ENCODE measurements at places on chromosomes 13 and 19.

DNA sequence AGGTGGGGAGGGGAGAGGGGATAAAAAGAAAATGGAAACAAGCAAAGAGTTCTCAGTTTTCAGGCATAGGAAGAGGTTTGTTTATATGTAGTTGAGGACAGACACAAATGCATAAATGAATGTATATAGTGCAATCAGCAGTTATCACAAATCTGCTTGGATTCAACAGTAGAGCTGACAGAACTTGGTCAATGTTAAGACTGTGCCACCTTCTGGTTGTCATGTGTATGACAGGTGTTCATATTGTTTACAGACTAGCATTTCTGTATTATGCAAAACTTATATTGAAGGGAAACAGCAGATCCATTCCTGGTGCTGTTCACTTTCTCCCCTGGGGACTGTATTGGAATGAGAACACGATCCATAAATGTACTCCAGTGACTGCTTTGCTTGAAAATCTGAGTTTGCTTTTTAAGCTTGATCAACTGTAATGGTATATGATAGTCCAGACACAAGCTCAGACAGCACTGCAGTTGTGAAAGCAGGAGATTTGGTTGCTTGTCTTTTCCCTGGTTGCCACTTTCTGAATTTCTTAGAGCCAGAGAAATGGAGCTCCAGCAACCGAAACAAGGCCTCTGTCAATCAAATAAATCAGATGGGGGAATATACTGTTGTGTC lies 319.5 kb upstream of the OBI1 start:
- peak; percentile 53 for DNase-seq

DNA sequence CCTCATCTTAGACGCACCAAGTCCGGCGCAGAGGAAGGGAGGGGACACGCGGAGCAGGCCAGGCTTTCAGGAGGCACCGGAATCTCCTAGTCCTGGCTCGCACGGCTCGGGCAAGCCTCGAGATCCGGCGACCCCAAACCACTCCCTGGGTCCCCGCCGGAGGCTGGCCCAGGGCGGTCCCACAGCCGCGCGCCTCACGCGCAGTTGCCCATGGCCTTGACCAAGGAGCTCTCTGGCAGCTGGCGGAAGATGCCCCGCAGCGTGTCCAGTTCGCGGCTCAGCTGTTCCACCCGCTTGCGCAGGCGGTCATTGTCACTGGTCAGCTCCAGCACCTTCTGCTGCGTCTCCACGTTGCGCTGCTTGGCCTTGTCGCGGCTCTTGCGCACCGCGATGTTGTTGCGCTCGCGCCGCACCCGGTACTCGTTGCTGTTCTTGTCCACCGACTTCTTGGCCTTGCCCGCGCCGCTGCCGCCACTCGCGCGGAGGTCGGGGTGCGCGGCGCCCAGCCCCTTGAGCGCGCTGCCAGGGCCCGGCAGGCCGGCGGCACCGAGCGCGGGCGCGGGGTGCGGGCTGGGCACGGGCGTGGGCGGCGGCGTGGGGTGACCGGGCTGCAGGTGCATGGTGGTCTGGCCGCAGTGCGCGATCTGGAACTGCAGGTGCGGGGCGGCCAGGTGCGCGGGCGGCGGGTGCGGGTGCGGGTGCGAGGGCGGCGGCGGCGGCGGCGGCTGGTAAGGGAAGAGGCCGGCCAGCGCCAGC lies 1.0 kb downstream of the CEBPA start:
- DNase-seq: no peak

DNA sequence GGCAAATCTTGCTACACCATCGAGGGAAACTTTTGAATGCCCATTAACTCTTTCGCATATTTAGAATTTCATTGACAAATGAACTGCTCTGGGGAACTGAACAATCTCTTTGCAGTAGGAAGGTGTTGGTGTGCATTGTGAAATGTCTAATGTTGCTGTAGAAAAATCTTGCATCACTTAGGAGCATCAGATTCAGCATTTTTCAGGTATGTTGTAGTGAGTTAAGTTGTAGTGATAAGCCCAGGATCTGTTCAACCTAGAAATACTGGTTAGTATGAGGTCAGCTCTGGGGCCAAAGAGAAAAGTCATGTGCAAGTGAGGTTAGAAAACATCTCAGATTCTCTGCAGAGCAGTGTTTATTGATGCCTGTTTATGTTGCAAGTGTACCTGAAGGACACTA lies 4.1 kb downstream of the FRY start:
- no peak for DNase-seq

DNA sequence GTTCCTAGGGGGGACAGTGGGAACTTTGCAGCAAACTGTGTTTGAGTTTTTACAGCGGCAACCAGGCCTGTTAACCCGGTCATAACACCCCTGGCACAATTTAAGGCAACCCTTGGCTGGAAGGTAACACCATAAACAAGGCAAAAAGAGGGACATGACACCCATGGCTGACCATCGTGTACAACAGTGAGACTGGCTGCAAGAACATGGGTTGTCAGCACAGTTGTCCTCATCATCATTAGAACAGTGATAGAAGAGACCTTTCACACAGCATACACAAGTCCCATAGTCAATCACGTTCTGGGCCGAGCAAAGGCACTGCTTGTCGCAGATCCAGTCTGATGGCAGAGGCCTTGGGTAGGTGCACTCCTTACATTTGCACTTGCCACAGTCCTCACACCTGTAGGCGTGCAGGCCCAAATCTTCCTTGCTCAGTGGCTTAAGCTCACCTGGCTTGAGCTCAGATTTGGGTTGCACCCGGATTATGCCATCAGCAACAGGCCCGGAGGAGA lies 4.1 kb downstream of the SPRY2 start:
- DNase-seq: no peak

DNA sequence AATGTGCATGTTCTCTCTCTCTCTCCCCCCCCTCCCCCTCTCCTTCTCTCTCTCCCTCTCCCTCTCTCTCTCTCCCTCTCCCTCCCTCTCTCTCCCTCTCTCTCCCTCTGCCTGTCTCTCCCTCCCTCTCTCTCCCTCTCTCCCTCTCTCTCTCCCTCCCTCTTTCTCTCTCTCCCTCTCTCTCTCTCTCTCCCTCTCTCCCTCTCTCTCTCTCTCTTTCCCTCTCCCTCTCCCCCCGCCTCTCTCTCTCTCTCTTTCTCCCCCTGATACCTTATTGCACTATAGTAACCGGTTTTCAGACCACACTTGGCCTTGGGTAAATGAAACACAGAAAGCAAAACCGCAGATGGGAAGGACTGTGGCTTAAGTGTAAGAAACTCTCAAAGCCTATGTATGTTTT lies 34.7 kb upstream of the SPACA7 start:
- no peak for DNase-seq

DNA sequence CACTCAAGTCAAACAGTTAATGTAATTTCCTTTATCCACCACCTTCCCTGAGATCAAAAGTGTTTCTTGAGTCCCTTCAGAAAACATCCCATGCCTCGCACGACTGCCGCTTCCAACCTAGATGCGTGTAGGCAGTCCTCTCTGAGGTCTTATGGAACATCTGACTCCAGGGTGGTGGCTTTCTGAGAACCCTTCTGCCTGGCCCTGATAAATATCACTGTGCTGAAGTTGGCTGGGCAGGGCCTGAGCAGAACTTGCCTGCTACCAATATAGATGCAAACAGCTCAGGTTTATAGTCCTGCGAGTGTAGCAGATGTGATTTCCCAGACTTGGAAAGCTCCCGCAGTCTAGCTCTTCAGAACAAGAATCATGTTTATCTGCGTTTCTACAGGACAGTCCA lies 61.1 kb upstream of the GPR12 start:
- no peak for DNase-seq

GRCh38 chr13:93466502-93467036 lies 240.0 kb downstream of the GPC6 start:
- no peak for DNase-seq

GRCh38 chr13:109400624-109401257 lies 385.6 kb downstream of the IRS2 start:
- no peak for DNase-seq

DNA sequence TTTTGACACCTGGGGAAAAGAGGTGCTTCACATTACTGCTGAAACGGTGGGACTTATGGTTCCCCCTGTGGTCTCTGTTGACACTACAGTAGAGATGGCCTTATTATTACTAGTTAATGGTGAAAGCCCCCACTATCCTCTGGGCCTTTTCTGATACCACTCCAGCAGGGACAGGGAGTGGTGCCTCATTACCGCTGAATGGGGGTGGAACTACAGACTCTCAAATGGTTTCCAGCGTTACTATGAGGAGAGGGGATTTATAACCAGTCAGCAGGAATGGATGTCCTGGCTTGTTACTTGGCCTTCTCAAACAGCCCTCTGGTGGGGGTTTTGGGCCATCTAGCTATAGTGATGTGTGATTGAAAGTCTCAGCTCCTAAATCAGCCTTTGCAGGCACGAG lies 96.7 kb upstream of the DIAPH3 start:
- no peak for DNase-seq

- DNase-seq: no peak
Observed at GRCh38 chr13:50668691-50669271, 174.7 kb downstream of the DLEU7 start.

DNA sequence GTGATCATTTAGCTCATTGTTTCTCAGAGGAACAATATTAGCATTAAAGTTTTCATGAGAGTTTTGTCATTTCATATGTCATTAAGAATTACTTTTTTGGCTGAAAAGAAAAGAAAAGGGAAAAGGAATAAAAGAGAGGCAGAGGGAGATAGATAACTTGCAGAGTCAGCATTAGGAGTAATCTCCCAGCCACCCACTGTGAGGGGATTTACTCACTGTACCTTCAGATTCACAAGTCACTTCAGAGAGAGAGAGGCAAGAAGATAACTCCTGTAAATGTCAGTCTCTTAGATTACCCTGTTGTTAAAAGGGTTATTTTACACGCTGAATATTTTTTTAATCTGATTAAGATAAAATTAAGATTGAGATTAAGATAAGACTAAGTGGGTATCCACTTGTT lies 125.2 kb downstream of the POU4F1 start:
- DNase-seq: no peak

DNA sequence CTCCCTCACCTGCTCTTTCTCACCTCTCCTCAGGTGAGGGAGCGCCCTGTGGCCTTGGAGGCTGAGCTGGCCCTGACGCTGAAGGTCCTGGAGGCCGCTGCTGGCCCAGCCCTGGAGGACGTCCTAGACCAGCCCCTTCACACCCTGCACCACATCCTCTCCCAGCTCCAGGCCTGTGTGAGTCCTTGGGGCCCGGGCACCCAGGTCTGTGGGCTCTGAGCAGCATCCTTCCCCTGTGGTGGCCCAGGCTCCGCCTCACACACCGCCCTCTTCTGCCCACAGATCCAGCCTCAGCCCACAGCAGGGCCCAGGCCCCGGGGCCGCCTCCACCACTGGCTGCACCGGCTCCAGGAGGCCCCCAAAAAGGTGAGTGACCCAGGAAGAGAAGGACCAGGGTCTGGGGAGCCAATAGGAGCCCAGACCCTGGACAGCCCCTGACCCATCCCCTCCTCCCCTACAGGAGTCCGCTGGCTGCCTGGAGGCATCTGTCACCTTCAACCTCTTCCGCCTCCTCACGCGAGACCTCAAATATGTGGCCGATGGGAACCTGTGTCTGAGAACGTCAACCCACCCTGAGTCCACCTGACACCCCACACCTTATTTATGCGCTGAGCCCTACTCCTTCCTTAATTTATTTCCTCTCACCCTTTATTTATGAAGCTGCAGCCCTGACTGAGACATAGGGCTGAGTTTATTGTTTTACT lies 1.9 kb downstream of the IFNL1 start:
- DNase-seq: peak; percentile 83

DNA sequence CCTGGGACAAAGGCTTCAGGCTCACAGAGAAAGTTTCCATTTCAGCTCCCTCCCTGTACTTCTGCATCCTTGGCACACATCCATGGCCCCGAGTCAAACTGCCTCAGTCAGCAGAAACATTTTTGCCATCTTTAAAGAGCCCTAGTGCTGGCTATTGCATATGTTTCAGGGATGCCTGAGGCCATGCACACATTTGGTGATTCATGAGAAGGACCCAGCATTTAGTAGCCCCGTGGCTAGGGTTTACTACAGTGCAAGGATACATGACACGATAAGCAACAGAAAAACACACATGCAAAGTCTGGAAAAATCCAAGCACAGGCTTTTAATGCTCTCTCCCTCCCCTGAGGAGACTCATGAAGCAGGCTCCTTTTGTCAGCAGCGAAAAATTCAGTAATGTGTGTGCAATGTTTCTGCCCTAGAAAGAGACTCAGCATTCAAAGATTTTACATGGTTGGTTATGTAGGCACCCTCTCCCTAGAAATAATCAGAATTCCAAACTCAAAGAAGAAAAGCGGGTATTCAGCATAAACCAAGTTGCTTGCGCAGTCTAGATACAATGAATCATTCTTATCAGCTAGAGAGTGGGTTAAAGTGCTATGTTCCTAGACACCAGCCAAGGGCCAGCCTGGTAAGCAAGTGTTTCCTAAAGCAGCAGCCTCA lies 17.6 kb downstream of the ACOD1 start:
- DNase-seq: no peak

- no peak for DNase-seq
Observed at GRCh38 chr19:47643281-47643680, 34.3 kb downstream of the BICRA start.

DNA sequence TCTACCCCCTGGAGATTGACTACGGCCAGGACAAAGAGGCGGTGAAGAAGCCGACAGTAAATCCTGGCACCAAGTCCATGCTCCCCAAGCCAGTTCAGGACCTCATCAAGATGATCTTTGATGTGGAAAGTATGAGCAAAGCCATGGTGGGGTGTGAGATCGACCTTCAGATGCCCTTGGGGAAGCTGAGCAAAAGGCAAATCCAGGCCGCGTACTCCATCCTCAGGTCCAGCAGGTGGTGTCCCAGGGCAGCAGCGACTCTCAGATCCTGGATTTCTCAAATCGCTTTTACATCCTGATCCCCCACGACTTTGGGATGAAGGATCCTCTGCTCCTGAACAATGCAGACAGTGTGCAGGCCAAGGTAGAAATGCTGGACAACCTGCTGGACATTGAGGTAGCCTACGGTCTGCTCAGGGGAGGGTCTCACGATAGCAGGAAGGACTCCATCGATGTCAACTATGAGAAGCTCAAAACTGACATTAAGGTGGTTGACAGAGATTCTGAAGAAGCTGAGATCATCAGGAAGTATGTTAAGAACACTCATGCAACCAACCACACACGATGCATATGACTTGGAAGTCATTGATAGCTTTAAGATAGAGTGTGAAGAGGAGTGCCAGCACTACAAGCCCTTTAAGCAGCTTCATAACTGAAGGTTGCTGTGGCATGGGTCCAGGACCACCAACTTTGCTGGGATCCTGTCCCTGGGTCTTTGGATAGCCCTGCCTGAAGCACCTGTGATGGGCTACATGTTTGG lies 24.0 kb upstream of the ANKRD10 start:
- DNase-seq: no peak

GRCh38 chr13:38781539-38781938 lies 94.7 kb downstream of the FREM2 start:
- DNase-seq: no peak

DNA sequence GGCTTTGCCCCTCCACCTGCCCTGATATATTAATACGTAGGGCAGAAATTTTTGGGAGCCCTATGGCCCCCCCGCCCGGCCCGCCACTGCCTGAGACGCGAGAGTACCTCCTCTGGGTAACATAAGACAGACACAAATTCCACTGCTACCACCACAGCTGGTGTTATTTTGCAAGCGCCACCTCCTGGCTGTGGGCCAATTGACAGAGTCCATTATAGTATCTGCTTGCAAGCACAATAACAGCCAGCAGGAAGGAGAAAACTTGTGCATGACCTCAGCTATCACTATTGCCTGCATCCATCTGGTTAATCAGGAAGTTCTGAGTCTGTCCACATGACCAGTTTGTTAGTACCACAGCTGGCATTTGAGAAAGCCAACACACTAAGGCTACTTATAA lies 25.3 kb upstream of the OR10H2 start:
- DNase-seq: peak; percentile 41
